Bronchus fibroblast of lung (primary cell): ENCODE measurements at places on chromosomes 2 and 18. TPM values are rescaled to one million over a fixed set of nuclear protein-coding genes. Genes with fewer than 3 reads are reported as not detected.

The C2orf78 gene
- not detected in 2 replicates for total RNA-seq

The RNF144A gene
- 2.8 and 3.0 TPM in 2 replicates for total RNA-seq

The DYTN gene
- not detected in 2 replicates for total RNA-seq

The GNAL gene
- total RNA-seq = 0.30 and 0.34 TPM in 2 replicates

The RPRD1A gene
- 28.1 and 38.3 TPM in 2 replicates for total RNA-seq

The LIMS3 gene
- total RNA-seq = 1.0 and 1.2 TPM in 2 replicates

The ITPRIPL1 gene
- total RNA-seq = 3.7 and 4.2 TPM in 2 replicates
